ENCODE measurements at places on chromosomes 6 and 20.
A peak's percentile ranks its signal among the peaks of the same experiment; 100 is the strongest.

- DNase-seq: no peak
Observed at GRCh38 chr6:79984261-79984660, 20.2 kb upstream of the TTK start.

GRCh38 chr6:35602133-35602946 lies 86.4 kb downstream of the FKBP5 start:
- DNase-seq: no peak

GRCh38 chr20:56808732-56809131 lies 179.6 kb downstream of the TFAP2C start:
- DNase-seq: no peak

GRCh38 chr20:19725814-19726525 lies 32.1 kb upstream of the RIN2 start:
- DNase-seq: no peak

DNA sequence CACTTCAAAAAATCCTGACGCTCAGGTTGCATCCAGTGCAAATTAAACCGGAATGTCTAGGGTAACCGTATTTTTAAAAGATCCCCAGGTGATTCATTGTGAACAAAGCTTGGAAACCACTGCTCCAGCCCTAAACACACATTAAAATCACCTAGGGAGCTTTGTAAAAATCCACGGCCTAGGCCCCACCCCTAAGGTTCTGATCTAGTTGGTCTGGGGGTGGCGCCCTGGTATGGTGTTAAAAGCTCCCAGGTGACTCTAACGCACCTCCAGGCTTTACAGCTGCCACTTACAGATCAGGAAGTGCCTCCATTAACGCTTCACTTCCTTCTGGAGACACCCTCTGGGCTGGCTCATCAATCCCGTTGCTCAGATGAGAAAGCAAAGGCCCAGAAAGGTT lies 92.2 kb downstream of the GRM4 start:
- no peak for DNase-seq

- DNase-seq: no peak
Observed at GRCh38 chr6:42702200-42702599, 20.2 kb downstream of the PRPH2 start.

DNA sequence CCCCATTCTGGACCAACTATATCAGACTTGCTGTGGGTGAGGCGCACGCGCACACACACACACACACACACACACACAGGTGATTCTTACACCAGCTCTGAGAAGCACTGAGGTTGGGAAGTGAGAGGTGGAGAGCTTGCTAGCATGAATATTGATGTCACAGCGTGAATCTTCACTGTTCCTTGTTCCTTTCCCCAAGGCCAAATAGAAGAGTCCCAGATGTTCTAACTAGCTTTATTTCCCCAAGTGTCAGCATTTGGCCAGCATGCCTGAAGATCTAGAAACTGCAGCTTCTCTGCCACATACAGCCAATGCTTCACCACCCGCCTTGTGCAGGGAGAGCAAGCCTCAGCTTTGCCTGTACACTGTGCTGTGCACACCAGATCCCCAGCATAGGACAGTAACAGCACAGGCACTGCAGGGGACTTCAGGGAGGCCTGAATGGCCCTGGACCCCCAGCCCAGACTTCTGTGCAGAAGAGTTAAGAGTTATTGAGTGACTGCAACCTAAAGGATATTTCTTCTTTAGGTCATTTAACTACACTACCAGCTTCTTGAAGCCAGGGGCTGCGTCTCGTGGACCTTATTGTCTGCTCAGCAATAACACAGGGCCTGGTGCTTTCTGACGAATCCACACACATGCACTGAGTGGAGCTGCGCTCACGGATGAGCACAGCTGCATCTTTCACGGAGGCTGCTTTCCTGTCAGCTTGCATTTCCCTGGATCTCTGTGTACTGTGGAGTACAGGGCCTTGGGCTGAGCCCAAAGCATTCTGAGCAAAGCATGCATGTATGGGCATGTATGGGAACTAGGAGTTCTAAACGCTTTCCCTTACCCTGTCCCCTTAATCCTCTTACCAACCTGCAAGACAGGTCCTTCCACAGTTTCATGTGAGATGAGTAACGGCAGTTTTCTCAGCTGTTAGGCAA lies 13.9 kb upstream of the CD93 start:
- DNase-seq: no peak

- peak; percentile 31 for DNase-seq
Observed at GRCh38 chr6:122839472-122839871, 50.4 kb downstream of the SMPDL3A start.

All from stimulated activated CD4-positive, alpha-beta T cell treated with anti-CD3 and anti-CD28 coated beads, Interleukin-1b, Interleukin-23, amount 100 ng/mL, for 48 hours (primary cell).